ENCODE measurements at places on chromosomes 6 and 20. TPM values are rescaled to one million over a fixed set of nuclear protein-coding genes. Genes with fewer than 3 reads are reported as not detected.
A peak's percentile ranks its signal among the peaks of the same experiment; 100 is the strongest.

PRKN gene
- total RNA-seq, result 19.1 TPM

FNDC11 gene
- not detected for total RNA-seq

OVOL2 gene
- total RNA-seq, result not detected

KCNG1 gene
- total RNA-seq, result 0.59 TPM

FAM83C gene
- not detected for total RNA-seq

ENPP1 gene
- total RNA-seq, result 3.0 TPM

IP6K3 gene
- 57.9 TPM for total RNA-seq

CCM2L gene
- 10.0 TPM for total RNA-seq

SLC22A16 gene
- total RNA-seq, result not detected

DDO gene
- 20.7 TPM for total RNA-seq

CRYBG1 gene
- 6.7 TPM for total RNA-seq

RIPOR3 gene
- 6.6 TPM for total RNA-seq

MUC22 gene
- 0.21 TPM for total RNA-seq

MICA gene
- 14.1 TPM for total RNA-seq

DNA sequence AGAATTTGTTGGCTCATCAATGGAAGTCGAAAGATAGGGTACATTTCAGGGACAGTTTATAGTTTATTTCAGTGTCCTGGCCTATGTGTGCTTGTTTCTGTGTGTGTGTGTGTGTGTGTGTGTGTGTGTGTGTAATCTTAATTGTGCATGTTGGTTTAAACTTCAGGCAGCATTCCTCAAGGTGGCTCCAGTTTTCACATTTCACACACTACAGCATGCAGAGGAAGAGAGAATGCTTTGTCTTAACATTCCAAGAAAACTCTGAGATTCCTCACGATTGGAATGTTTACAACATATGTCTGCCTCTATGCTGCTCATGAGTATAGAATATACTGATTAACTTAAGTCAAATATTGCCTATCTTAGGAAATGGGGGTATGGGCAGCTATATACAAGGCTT lies 332.6 kb upstream of the EPHA7 start:
- H3K36me3 ChIP-seq, result no peaks in the 10 kb centered on the region
- no peaks in the 10 kb centered on the region for H3K4me1 ChIP-seq
- no peak overlapping the region for H3K4me3 ChIP-seq
- no peaks in the 10 kb centered on the region for H3K27me3 ChIP-seq

GRCh38 chr20:49993301-49993751 lies 10.5 kb downstream of the SNAI1 start:
- H3K4me3 ChIP-seq, result no peak overlapping the region
- H3K36me3 ChIP-seq, result no peaks in the 10 kb centered on the region
- DNase-seq, result no peak
- no peaks in the 10 kb centered on the region for H3K27me3 ChIP-seq
- no peak overlapping the region for H3K27ac ChIP-seq

DNA sequence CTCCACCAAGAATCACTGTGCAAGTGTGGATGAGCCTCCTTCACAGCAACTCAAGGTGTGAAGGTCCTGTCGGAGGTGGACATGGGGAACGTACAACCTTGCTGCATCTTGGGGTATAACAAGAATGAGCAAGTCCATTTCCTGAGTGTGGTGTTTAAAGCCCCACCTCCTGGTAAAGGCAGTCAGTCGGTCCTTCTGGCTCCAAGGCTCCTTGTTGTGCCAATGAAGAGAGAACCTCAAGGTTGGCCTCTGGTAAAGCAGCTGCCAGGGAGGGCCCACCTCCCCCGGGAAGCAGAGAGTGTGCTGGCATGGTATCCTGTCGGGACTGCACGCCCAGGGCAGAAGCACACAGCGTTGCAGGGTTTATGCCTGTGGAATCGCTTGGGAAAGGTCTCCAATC lies 12.4 kb upstream of the MAS1 start:
- no peak overlapping the region for H3K4me3 ChIP-seq
- no peaks in the 10 kb centered on the region for H3K4me1 ChIP-seq
- DNase-seq, result no peak
- H3K27me3 ChIP-seq, result no peaks in the 10 kb centered on the region

DNA sequence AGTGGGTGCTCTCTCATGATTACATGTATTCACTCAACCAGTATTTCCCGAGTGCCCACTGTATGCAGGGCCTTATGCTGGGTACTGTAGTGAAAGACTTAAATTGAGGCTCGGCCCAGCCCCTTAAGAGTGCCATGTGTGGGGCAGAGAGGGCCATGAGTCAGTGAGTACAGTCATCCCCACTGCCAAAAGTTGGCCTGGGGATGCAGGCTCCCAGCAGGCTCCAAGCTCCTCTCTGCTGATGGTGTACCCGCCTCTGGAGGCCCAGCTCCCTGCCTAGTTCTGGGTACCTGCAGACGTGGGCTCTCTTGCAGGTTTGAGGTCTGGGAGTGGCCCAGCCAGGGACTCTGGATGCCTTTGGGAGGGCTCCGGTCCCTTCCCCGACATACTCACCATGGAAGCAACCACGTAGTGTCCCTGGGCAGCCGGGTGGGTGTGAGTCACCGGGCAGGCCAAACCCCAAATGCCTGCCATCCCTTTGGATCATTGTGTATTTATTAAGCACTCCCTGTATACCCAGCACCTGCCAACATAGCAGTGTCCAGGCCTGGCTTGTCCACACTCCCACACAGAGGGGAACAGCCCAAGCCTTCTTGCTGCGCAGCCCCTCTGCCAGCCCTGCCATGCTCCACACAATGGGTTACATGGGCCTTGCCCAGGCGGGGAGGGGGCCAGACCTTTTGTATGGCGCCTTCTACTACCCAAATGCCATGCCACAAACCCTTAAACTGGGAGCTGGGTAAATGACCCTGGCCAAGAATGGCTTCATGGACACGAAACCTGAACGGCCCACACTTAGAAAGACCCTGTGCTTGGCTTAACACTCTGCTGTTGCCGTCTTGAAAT lies 153.6 kb downstream of the VEGFA start:
- H3K27me3 ChIP-seq, result no peaks in the 10 kb centered on the region
- no peak overlapping the region for H3K4me3 ChIP-seq
- no peak overlapping the region for H3K27ac ChIP-seq
- no peak for DNase-seq

- DNase-seq, result peak; percentile 62
- peak overlapping the region; percentile 42 for H3K27ac ChIP-seq
- peaks cover 88% of the 10 kb centered on the region for H3K4me1 ChIP-seq
- H3K4me3 ChIP-seq, result peak overlapping the region; percentile 9
- H3K27me3 ChIP-seq, result no peaks in the 10 kb centered on the region
These were observed 176.4 kb downstream of the ARID1B start for GRCh38 chr6:156953479-156954146.

DNA sequence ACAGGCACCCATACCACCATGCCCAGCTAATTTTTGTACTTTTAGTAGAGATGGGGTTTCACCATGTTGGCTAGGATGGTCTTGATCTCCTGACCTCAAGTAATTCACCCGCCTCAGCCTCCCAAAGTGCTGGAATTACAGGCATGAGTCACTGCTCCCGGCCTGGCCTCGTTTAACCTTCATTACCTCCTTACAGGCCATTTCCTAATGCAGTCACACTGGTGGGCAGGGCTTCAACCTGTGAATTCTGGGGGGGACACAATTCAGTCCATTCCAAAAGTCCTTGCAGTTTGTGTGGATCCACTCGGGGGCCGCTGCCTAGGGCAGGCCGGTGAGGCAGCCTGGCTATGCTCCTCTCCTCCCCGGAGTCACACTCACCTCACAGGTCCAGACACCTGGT lies 112.4 kb upstream of the SNX9 start:
- H3K27ac ChIP-seq, result no peak overlapping the region
- H3K36me3 ChIP-seq, result no peaks in the 10 kb centered on the region
- DNase-seq, result no peak
- no peaks in the 10 kb centered on the region for H3K4me1 ChIP-seq
- H3K4me3 ChIP-seq, result no peak overlapping the region
- H3K27me3 ChIP-seq, result no peaks in the 10 kb centered on the region

DNA sequence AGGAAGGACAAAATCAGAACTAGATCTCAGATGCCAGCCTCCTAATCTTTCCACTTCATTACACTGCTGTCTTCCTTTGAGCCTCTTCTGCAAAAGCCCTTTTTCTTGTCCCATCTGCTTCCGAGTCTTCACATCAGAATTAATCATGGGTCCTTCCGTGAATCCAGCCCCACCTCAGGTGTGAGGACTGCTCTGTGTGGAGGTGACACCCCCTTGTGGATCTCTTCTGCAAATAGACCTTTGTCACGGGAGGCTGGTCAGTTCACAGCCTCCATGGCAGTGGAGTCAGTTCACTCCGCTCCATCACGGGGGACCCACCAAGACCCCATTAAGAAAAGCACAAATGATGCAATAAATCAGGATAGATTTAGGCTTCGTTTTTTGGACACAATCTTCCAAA lies 171.1 kb downstream of the ADAT2 start:
- no peaks in the 10 kb centered on the region for H3K36me3 ChIP-seq
- DNase-seq, result peak; percentile 33
- H3K27ac ChIP-seq, result no peak overlapping the region

GRCh38 chr6:35718375-35718736 lies 18.5 kb upstream of the ARMC12 start:
- H3K4me3 ChIP-seq, result no peak overlapping the region
- DNase-seq, result no peak
- peak overlapping the region; percentile 67 for H3K27ac ChIP-seq
- no peaks in the 10 kb centered on the region for H3K27me3 ChIP-seq
- H3K36me3 ChIP-seq, result no peaks in the 10 kb centered on the region
- H3K4me1 ChIP-seq, result peaks cover 33% of the 10 kb centered on the region

DNA sequence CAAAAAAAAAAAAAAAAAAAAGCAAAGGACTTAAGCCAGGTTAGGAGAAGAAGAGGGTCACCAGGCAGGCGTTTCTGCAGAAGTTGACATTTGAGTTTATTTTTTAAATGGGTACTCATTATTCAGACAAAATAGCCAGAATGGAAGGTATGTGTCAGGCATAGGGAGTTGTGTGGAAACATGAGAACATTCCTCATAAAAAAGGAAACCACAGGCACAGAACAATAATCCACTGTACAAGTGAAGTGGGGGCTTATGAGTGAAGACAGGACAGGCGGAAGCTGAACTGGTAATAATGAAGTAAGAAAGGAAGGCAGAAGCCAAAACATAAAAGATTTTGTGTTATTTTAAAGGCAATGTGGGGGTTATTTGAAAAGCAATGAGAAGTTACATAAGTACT lies 104.6 kb downstream of the EPB41L2 start:
- H3K27me3 ChIP-seq, result no peaks in the 10 kb centered on the region
- no peaks in the 10 kb centered on the region for H3K36me3 ChIP-seq

DNA sequence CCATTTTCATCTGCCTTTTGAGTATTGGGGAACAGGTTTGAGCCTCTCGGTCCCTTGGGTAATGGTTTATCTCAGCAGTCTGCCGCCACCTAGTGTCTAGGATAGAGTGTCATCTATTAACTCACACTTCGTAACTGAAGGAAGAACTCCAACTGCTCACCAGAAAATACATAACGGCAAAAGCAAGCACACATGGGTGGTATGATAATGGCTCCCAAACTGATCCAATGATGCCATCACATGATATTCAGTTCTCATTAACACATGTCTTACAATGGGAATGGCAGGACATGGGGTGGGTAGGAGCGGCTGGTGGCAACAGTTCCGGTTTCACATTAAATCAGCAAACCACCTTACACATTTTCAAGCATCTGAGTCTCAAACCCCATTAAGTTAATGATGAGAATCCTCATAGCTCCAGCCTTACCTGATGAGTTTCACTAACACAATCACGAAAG lies 110.7 kb upstream of the PHACTR1 start:
- no peak overlapping the region for H3K27ac ChIP-seq
- no peaks in the 10 kb centered on the region for H3K36me3 ChIP-seq
- DNase-seq, result peak; percentile 33
- no peaks in the 10 kb centered on the region for H3K27me3 ChIP-seq

DNA sequence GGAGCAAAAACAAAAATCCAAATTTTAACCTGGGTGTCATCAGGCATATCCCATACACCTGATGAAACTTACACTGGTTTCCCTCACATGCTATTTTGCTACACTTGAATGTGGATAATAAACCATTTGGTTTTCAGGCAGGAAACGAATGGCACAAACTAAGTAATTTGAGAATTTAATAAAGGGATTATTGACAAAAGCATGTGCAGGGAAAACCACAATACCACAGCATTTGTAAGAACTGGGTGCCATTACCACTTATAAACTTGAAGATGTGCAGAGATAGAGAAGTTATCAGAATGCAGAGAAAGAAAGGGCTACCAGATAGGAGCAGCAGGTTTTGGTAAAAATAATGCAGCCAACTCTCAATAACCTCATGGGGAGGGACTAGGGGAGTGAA lies 151.2 kb downstream of the RFX6 start:
- H3K4me1 ChIP-seq, result no peaks in the 10 kb centered on the region
- no peak for DNase-seq
- H3K27me3 ChIP-seq, result no peaks in the 10 kb centered on the region
- no peaks in the 10 kb centered on the region for H3K36me3 ChIP-seq
- no peak overlapping the region for H3K4me3 ChIP-seq
- no peak overlapping the region for H3K27ac ChIP-seq

GRCh38 chr6:45478240-45478639 lies 100.5 kb upstream of the SUPT3H start:
- DNase-seq, result no peak
- no peaks in the 10 kb centered on the region for H3K4me1 ChIP-seq
- H3K36me3 ChIP-seq, result no peaks in the 10 kb centered on the region

GRCh38 chr20:2509794-2510193 lies 1.1 kb upstream of the ZNF343 start:
- no peak overlapping the region for H3K4me3 ChIP-seq
- no peaks in the 10 kb centered on the region for H3K36me3 ChIP-seq
- no peak overlapping the region for H3K27ac ChIP-seq
- no peaks in the 10 kb centered on the region for H3K27me3 ChIP-seq
- H3K4me1 ChIP-seq, result peaks cover 16% of the 10 kb centered on the region
- no peak for DNase-seq

- H3K27ac ChIP-seq, result no peak overlapping the region
- no peaks in the 10 kb centered on the region for H3K27me3 ChIP-seq
- H3K4me1 ChIP-seq, result no peaks in the 10 kb centered on the region
- no peak overlapping the region for H3K4me3 ChIP-seq
These were observed 108.4 kb upstream of the PLEKHG1 start for GRCh38 chr6:150491131-150491810.

- peaks cover 39% of the 10 kb centered on the region for H3K4me1 ChIP-seq
- H3K36me3 ChIP-seq, result no peaks in the 10 kb centered on the region
- H3K27me3 ChIP-seq, result no peaks in the 10 kb centered on the region
- peak within 1 kb of the TSS; percentile 48 for H3K4me3 ChIP-seq
- H3K27ac ChIP-seq, result peak within 1 kb of the TSS; percentile 86
These were observed at the start of gene ZBTB46 for GRCh38 chr20:63830841-63831588. Gene ZBTB46 (minus strand): TSS chr20:63831264. CDS start chr20:63790757, 40,507 bp downstream.

DNA sequence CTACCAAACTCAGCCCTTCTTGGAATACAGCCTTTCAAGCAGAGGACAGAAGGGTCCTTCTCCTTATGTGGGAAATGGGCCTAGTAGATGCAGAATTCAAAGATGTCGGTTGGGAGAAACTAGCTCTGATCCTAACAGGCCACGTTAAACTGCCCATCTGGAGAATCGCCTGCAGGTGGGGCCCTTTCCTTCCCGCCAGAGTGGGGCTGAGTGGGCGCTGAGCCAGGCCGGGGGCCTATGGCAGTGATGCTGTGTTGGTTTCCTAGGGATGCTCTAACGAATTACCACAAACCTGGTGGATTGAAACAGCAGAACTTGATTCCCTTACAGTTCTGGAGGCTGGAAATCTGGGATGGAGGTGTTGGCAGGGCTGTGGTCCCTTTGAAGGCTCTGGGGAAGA lies 9.1 kb downstream of the MAPK13 start:
- H3K4me1 ChIP-seq, result no peaks in the 10 kb centered on the region
- H3K4me3 ChIP-seq, result no peak overlapping the region
- H3K36me3 ChIP-seq, result no peaks in the 10 kb centered on the region
- H3K27ac ChIP-seq, result no peak overlapping the region
